ENCODE measurements at places on chromosomes 16 and 17.

DNA sequence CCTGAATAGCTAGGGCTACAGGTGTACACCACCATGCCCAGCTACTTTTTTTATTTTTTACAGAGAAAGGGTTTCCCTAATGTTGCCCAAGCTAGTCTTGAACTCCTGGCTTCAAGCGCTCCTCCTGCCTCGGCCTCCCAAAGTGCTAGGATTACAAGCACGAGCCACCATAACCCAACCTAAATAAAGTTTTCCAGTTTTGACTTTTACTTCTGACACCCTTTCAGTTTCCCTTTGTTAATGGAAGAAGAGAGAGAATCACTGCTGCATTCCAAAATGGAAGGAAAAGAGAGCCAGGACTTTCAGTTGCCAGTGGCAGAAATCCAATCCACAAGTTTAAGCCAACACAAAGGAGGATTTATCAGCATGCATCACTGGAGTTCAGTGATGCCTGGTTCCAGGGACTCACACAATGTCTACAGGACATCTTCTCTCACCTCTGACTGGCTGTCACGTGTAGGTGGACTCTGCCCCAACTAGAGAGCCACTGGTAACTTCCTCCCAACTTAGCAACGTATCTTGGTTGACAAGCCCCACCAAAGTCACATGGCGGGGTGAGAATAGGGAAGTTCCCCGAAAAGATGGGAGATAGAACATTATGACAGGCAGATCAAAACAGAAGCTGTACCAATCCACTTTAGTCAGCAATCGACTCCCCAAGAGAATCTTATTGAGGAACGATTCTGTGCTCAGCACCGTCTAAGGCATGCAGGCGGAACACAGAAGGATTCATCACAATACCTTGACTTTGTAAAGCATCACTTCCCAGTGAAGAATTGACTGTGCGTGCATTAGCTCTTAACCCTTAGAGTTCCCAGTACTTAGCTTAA is 46.5 kb downstream of the GAS7 start:
- DNase-seq = no peak

DNA sequence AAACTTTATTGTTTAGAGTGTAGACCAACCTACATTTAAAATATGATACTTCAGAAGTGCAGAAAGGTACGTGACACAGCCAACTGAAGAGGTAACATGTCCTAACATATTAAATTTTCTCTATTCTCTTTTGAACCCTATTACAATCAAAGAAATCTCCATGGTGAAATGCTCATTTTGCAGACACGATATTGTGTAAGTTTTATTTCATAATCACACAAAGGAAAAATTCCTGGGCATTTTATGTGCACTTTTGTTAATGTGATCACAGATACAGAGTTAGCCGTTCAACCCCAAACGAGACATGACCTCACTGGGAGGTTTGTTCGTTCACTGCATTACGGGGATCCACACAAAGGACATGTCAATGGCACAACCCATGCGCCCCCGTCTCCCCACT is 21.8 kb downstream of the KCNJ16 start:
- DNase-seq = no peak

GRCh38 chr16:80915079-80915450 is 91.6 kb downstream of the CMC2 start:
- no peak for DNase-seq

DNA sequence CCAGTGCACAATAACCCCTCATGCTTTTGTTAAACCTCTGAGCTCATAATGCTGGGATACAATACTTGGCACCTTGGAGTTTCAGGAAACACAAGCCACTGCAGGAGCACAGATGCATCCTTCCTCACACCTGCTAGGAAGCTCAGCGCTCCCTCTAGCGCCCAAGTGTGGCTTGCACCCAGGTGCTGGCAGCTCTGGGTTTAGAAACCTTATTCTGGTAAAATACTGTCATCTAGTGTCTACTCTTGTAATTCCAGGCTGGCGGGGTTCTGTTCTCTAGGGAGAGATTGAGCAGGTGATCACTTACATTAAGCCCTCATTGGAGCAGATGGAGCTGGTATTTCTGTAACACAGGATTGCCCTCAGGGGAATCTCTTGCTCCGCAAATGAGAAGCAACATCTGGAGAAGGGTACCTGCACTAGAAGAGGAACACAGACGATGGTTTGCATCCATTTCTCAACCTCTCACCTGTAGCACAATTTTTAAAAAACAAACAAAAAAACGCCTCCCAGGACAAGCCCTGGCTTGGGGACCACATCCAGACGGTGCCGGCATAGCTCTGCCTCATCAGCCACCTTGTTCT is 1.5 kb downstream of the CCL1 start:
- DNase-seq = peak; percentile 90

DNA sequence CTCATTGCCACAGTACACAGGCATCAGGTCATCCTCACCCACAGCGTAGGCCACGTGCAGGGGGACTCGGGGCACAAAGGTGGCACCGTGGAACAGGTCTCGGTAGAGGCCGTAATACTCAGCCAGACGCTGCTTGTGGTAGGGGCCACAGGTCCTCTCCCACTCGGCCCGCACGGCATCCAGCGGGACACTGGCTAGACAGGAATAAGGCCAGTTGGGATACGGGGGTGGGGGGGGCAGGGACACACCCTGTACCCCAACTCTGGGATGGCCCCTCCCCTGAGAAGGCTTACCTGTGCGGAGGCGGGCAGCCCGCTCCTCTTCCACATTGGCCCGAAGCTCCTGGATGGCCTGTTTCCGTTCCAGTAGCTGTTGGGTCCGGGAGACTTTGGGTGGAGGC is 3.0 kb downstream of the MRPL38 start:
- no peak for DNase-seq

DNA sequence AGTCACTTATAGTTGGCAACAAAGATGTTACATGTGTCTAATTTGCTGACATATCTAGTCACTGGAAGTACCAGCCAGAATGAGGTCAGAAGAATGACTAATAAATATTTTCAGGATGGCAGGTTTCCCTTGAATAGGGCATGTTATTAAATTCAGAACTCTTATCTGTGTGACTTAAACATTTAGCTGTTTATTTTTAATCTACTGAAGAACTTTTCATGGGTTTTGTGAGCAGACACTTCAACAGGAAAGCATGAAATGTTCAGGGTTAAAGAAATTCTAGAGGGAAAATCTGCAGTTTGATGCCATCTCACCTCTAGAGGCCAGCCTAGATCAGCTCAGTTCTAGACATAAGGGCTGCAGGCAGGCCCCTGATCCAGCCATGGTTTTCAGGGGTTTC is 13.2 kb downstream of the JPT2 start:
- DNase-seq = no peak

- peak; percentile 77 for DNase-seq
Observed at GRCh38 chr17:83079352-83079747, at the start of gene METRNL. Gene METRNL, plus strand, starts transcription at chr17:83079609. Its CDS starts 207 bp downstream, at chr17:83079816.

GRCh38 chr16:89801800-89802199 is 14.6 kb downstream of the FANCA start:
- no peak for DNase-seq

All from thyroid gland (tissue), 4 donors.